Stimulated activated CD4-positive, alpha-beta T cell treated with anti-CD3 and anti-CD28 coated beads, Interleukin-4, amount 100 ng/mL, for 1 hour (primary cell): ENCODE measurements at places on chromosomes 3 and 15.

DNA sequence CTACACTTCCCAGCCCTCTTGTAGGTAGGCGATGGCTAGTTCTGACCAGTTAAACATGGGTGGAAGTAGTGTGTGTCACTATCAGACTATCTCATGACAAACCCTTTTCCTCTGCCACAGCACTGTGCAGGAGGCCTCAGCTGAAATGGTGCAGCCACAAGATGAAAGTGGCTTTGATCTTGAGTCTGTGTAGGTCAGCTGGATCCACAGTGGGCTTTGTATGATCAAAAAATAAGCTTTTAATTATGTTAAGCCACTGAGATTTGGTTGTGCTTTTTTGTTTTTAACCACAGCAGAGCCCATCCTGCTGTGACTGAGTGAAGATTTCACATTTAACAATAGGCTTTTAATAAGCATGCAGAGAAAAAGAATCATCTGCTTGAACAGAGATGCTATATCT is 19.7 kb downstream of the RCN2 start:
- no peak for DNase-seq

- DNase-seq, result no peak
Observed at GRCh38 chr3:63931290-63931689, 19.1 kb upstream of the SCAANT1 start.

- no peak for DNase-seq
Observed at GRCh38 chr3:52568069-52568468, 31.7 kb downstream of the UQCC5 start.

GRCh38 chr15:79434361-79434760 is 2.2 kb downstream of the MINAR1 start:
- DNase-seq, result no peak

- DNase-seq, result no peak
Observed at GRCh38 chr3:46393554-46394434, 13.1 kb downstream of the CCR5AS start.

GRCh38 chr15:92383519-92384324 is 10.0 kb upstream of the ST8SIA2 start:
- DNase-seq, result peak; percentile 21

DNA sequence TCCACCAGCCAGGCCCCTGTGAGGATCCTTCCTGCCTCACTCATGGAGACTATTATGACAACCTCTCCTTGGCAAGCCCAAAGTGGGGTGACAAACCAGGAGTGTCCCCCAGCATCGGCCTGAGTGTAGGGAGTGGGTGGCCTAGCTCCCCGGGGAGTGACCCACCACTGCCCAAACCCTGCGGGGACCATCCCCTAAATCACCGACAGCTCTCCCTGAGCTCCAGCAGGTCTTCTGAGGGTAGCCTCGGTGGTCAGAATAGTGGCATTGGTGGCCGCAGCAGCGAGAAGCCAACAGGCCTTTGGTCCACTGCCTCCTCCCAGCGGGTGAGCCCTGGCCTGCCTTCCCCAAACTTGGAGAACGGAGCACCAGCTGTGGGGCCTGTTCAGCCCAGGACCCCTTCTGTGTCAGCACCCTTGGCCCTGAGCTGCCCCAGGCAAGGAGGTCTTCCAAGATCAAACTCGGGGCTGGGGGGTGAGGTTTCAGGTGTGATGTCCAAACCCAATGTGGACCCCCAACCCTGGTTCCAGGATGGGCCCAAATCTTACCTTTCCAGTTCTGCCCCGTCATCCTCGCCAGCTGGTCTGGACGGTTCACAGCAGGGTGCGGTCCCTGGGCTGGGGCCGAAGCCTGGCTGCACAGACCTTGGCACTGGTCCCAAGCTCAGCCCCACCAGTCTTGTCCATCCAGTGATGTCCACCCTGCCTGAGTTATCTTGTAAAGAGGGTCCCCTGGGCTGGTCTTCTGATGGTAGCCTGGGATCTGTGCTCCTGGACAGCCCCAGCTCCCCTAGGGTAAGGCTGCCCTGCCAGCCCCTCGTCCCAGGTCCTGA is 1.0 kb downstream of the LIMD1 start:
- DNase-seq, result no peak

DNA sequence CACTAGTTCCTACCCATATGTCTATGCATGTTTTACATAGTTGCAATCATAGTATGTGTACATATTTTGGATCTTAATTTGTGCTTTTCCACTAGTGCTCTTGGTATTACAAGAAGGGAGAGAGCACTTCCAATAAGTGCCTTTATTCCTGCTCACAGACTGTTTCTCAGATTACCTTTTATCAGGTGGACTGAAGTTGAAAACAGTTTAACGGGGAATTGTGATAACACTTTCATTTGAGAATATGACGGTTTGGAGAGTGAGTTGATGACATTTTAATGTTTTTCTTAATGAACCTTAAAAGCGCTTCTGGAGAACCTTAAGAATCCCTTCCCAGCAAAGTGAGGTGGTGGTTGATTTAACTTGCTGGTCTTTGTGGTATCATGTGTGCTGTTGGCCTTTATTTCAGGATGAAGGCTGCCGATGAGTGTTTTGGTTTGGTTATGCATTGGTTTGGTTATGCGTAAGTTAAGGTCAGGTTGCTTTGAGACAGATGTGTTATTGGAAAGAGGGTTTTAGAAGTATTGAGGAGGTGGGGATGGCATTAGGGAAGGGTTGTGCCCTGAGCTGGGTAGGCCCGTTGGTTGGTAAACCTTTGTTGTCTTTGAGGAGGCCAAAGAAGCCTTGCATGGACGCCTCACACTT is 2.8 kb downstream of the EDEM1 start:
- no peak for DNase-seq

GRCh38 chr3:193945143-193945542 is 190.8 kb upstream of the HES1 start:
- DNase-seq, result no peak

GRCh38 chr3:1087066-1087560 is 5.7 kb upstream of the CNTN6 start:
- DNase-seq, result no peak

- no peak for DNase-seq
Observed at GRCh38 chr15:69855258-69856000, 242.3 kb downstream of the TLE3 start.

GRCh38 chr3:177758126-177758525 is 560.8 kb upstream of the TBL1XR1 start:
- DNase-seq, result no peak

DNA sequence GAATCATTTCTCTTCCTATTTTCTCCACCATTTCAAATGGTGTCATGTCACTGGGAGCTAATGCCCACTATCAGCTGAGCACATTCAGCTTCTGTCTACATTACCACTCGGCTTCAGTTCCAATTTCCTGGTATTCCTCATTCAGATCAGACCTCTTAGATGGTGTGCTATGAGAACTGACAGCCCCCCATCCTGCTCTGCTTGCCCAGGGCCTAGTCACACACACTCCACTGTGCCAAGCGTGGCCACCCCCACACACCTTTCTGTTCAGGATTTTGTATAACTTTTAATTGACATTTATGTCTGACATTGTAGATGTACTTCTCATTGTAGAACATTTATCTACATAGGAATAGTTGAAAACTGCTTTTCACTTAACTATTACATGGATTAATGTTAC is 146.8 kb downstream of the CDIN1 start:
- DNase-seq, result no peak

DNA sequence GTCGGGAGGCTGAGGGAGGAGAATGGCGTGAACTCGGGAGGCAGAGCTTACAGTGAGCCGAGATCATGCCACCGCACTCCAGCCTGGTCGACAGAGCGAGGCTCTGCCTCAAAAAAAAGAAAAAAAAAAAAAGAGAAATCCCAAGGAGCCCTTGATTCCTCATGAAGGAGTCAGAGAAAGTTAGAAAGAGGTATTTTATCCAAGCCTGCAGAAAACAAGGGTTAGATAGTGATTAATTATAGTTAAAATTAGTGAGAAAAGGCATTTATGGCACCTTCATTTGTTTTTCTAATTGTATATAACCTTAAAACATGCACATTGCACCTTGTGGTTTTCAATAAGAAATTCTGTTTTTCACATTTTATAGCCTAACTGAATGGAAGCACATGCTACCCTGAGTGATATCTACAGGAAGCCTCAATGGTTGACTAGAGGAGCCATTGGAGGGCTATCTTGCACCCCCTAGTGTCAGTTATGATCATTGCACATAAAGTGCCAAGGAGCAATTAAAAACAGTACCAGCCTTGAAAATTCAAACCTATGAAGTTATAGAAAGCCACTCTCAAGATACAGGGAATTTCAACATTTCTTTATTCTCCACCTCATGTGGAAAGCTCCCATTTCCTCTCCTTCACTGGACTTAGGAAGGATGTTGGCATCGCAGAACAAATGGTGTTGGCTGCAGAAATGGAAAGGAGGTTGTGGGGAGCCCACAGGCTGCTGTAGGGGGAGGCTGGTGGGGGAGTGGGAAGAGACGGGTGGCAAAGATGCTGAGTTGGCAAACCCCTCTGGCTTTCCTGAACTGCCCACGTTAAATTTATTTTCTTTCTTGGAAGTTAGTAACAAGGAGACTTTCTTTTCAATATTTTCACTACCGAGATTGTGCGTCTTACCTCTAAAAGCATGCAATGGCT is 48.5 kb downstream of the ITGA11 start:
- DNase-seq, result no peak

- no peak for DNase-seq
Observed at GRCh38 chr15:66956672-66957430, 108.6 kb upstream of the SMAD3 start.
